ENCODE measurements at places on chromosomes 16 and 17.

- peaks cover 7% of the 10 kb centered on the region for H3K4me1 ChIP-seq
- H3K36me3 ChIP-seq, result no peaks in the 10 kb centered on the region
- H3K27me3 ChIP-seq, result peaks cover 5% of the 10 kb centered on the region
- H3K27ac ChIP-seq, result no peak overlapping the region
- H3K4me3 ChIP-seq, result no peak overlapping the region
- DNase-seq, result no peak
Observed at GRCh38 chr16:14351647-14352046, 278.4 kb downstream of the PARN start.

- no peaks in the 10 kb centered on the region for H3K27me3 ChIP-seq
- no peak for DNase-seq
- no peak overlapping the region for H3K4me3 ChIP-seq
Observed at GRCh38 chr16:54055191-54055590, 231.4 kb downstream of the IRX3 start.

DNA sequence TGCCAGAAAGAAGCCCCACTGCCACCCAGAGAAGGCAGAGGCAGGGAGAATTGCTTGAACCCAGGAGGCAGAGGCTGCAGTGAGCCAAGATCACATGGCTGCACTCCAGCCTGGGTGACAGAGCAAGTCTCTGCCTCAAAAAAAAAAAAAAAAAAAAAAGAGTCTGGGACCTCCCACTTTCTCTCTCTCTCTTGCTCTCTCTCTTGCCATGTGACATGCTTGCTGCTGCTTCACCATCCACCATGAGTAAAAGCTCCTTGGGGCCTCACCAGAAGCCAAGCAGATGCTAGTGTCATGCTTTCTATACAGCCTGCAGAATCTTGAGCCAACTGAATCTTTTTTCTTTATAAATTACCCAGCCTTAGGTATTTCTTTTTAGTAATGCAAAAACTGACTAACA is 21.5 kb upstream of the SRSF1 start:
- H3K27me3 ChIP-seq, result peaks cover 32% of the 10 kb centered on the region
- no peak for DNase-seq
- no peak overlapping the region for H3K27ac ChIP-seq

DNA sequence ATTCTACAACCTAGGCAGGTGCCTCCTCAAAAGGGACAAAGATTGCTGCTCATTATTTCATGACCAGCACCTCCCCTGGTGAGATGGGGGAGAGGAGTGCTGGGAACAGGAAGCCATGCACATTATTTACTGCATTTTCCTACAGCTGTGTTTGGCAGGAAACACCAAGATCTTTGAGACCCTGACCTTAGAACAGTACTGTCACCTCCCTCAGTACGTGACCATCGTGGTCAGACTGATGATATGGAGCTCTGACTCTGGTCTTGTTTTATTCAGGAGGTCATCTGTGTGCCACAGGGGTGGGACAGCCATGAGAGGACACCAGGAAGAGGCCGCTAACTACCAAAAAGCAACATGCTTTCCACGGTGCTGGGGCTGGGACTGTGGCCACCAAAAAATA is 37.4 kb downstream of the USP22 start:
- DNase-seq, result no peak
- H3K4me1 ChIP-seq, result peaks cover 18% of the 10 kb centered on the region
- peaks cover 65% of the 10 kb centered on the region for H3K36me3 ChIP-seq
- H3K27me3 ChIP-seq, result no peaks in the 10 kb centered on the region

GRCh38 chr17:28485049-28485448 is 11.6 kb downstream of the SLC13A2 start:
- no peaks in the 10 kb centered on the region for H3K4me1 ChIP-seq
- H3K27ac ChIP-seq, result no peak overlapping the region
- no peak for DNase-seq
- H3K4me3 ChIP-seq, result no peak overlapping the region
- H3K27me3 ChIP-seq, result no peaks in the 10 kb centered on the region
